Effector memory CD8-positive, alpha-beta T cell (primary cell): ENCODE measurements at places on chromosomes 7 and 10.
A peak's percentile ranks its signal among the peaks of the same experiment; 100 is the strongest.

- no peaks in the 10 kb centered on the region for H3K27me3 ChIP-seq
- no peak overlapping the region for H3K27ac ChIP-seq
- peaks cover 21% of the 10 kb centered on the region for H3K36me3 ChIP-seq
- H3K4me1 ChIP-seq = peaks cover 14% of the 10 kb centered on the region
- H3K4me3 ChIP-seq = no peak overlapping the region
Observed at GRCh38 chr7:131424219-131424822, 96.6 kb downstream of the MKLN1 start.

DNA sequence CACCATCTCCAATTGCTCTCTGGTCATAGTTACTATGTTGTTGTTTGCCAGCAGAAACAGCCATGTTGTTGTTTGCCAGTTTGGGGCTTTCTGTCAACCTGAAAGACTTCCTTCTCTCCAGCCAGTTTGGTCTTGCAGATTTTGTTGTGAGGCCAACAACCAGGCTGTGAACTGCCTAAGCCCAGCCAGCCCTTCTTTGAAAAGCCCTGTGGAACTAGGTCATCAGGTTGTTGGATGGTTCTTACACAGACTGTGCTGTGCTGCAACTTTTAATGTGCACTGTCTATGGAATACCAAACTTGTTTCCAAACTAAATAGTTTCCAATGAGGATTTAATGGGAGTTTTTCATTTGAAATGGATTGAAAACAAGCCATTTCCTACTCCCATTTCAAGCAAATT, 592.7 kb upstream of the GALNT17 start:
- H3K27ac ChIP-seq = no peak overlapping the region
- H3K36me3 ChIP-seq = no peaks in the 10 kb centered on the region
- H3K4me3 ChIP-seq = no peak overlapping the region
- H3K27me3 ChIP-seq = peaks cover 10% of the 10 kb centered on the region
- DNase-seq = no peak

- H3K27me3 ChIP-seq = peaks cover 22% of the 10 kb centered on the region
- H3K4me3 ChIP-seq = no peak overlapping the region
- no peaks in the 10 kb centered on the region for H3K36me3 ChIP-seq
- no peak for DNase-seq
Observed at GRCh38 chr10:45075216-45075615, 74.5 kb downstream of the ZNF22 start.

DNA sequence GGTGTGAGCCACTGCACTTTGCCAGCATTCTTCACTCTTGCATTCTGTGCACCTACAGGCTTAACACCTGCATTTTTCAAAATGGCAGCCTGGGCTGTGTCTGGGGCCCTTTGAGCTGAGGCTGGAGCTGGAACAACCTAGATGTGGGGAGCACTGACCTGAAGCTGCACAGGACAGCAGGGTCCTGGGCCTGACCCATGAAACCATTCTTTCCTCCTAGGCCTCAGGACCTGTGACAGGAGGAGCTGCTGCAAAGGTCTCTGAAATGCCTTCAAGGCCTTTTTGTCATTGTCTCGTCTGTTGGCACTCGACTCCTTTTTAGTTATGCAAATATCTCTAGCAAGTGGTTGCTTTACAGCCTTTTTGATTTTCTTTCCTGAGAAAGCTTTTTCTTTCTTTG, 82.3 kb downstream of the INPP5A start:
- no peak for DNase-seq
- no peak overlapping the region for H3K4me3 ChIP-seq
- no peak overlapping the region for H3K27ac ChIP-seq
- peaks cover 22% of the 10 kb centered on the region for H3K36me3 ChIP-seq
- no peaks in the 10 kb centered on the region for H3K27me3 ChIP-seq

- no peaks in the 10 kb centered on the region for H3K27me3 ChIP-seq
- no peaks in the 10 kb centered on the region for H3K4me1 ChIP-seq
- H3K27ac ChIP-seq = no peak overlapping the region
- no peak for DNase-seq
Observed at GRCh38 chr10:49726593-49726992, 35.5 kb downstream of the OGDHL start.

DNA sequence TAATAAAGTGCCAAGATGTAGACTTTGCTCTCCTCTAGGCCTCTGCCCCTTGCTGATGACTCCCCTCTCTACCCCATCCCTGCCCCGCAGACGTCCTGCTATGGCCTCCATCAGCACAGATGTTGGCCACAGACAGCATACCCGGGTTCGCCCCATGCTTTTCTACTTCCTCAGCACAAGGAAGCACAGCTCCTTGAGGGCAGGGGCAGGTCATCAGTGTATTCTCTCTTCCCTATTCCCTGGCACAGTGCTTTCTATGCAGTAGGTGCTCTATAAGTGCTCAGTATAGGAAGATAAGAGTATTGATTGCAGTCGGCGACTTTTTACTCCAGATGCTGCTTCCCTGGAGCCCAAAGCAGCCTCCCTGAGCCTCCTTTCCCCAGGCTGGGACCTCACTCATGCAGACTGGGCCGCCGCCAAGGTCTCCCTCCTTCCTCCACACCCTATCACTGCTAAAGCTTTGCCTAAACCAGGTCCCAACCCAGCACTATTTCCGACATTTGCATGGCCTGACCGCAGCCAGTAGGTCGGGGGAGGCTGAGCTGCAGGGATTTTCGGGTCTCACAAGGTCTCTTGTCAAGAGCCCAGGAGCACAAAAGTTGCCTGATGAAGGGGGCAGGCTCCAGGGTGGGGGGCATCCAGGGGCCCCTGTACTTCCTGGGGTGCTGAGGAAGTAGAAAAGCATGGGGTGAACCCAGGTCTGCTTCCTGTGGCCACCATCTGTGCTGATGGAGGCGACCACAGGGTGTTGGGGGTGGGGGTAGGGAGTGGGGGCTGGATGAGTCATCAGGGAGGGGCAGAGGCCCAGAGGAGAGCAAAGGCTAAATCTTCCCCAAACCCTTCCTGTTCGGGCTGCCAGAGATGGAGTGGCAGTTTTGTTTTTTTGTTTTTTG, 8.0 kb downstream of the CALHM3 start:
- H3K36me3 ChIP-seq = peaks cover 5% of the 10 kb centered on the region
- no peaks in the 10 kb centered on the region for H3K27me3 ChIP-seq
- peak overlapping the region; percentile 77 for H3K4me3 ChIP-seq
- DNase-seq = peak; percentile 66
- H3K27ac ChIP-seq = peak overlapping the region; percentile 97
- peaks cover 45% of the 10 kb centered on the region for H3K4me1 ChIP-seq

DNA sequence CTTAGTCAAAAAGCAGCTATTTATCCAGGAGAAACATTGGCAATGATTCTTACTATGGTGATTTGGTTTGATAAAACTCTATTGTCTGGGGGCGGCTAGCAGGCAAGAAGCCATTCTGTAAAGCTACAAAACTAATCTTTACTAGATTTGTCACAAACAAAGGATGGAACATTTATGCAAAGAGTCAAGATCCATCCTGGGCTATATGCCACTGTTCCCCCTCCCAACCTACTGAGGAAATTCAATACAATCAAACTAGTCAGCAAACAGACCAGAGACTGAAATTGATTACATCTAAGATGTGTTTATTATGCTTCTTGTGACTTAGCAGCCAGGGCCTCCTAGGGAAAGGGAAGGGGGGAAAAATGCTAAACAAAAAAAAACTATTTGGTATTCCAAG, 397.6 kb downstream of the GPAM start:
- H3K27me3 ChIP-seq = no peaks in the 10 kb centered on the region
- no peaks in the 10 kb centered on the region for H3K4me1 ChIP-seq
- H3K27ac ChIP-seq = no peak overlapping the region
- no peaks in the 10 kb centered on the region for H3K36me3 ChIP-seq
- H3K4me3 ChIP-seq = no peak overlapping the region

GRCh38 chr7:101582971-101583370, 46.1 kb downstream of the MYL10 start:
- H3K27me3 ChIP-seq = peaks cover 46% of the 10 kb centered on the region
- no peak overlapping the region for H3K4me3 ChIP-seq
- no peak for DNase-seq
- no peak overlapping the region for H3K27ac ChIP-seq
- peaks cover 4% of the 10 kb centered on the region for H3K36me3 ChIP-seq

DNA sequence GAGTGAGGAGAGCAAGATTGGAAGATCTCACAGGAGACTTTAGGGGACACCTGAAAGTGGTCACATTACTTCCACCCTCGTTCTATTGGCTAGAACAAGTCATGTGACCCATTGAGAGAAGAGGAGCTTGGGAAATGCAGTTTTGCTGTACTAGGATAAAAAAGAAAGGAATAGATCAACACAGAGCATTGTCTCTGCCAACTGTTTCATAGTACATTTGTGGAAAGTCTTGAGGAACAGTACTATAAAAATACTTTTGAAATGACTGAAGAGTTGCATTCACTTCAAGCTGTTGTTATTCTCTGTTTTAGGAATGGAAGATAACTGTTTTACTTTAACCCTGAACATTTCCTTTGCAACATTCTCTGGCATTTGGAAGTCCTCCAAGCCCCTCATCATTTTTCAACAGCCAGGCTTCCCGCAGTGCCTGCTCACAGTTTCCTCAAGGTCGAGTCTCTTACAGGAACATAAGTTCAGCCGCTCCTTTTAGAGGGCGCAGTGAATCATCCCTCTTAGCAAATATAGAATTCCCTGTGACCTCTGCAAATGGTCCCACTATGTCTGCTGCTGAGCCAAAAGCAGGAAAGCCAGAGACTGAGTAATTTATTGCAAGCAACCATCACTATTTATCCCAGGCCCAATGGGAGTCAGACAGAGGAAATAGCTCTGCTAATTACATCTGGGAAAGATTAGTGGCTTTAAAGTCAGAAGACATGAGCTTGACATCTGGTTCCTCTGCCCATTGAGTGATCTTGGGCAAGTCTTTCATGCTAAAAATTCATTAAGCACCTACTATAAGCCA, 40.7 kb downstream of the MRPL32 start:
- no peaks in the 10 kb centered on the region for H3K4me1 ChIP-seq
- peaks cover 44% of the 10 kb centered on the region for H3K27me3 ChIP-seq
- H3K27ac ChIP-seq = no peak overlapping the region
- no peak for DNase-seq

- H3K36me3 ChIP-seq = peaks cover 9% of the 10 kb centered on the region
- H3K27me3 ChIP-seq = peaks cover 39% of the 10 kb centered on the region
- H3K4me3 ChIP-seq = peak overlapping the region; percentile 74
Observed at GRCh38 chr7:64877714-64878610, 25.1 kb upstream of the ZNF273 start.

DNA sequence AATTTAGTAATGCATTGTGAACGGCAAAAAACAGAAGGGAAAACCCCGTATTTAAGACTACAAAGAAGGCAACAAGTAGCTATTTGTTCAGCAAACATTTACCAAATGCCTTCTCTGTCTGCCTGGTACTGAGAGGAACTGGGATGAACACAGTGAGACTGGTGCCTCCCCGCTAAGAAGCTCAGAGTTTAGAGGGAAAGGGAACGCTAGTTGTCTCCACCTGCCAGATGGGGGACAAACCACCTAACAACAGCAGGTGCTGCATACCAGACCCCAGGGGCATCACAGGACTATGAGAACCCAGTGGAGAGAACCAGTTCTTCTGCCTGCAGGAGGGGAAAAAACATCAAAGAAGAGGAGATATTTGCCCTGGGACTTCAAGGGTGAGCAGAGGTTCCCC, 147.1 kb downstream of the SLC25A13 start:
- H3K4me3 ChIP-seq = no peak overlapping the region
- no peaks in the 10 kb centered on the region for H3K4me1 ChIP-seq
- H3K36me3 ChIP-seq = no peaks in the 10 kb centered on the region
- H3K27me3 ChIP-seq = no peaks in the 10 kb centered on the region

DNA sequence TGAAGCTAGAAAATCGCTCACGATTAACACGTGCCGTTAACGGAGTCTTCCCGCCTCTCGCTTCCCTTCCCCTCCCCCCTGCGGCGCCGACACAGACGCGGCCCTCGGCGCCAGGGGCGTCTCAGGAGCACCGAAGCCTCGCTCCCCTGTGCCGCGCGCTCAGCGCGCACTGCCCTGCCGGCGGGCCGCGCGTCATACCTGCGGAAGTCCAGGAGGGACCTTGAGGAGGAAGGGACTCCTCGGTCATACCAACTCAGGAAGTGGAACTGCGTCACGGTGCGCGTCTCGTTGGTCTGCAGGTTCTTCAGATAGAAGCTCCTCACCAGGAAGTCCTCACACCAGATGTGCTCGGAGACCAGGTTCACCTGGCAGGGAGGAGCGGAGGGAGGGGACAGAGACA, 239.6 kb downstream of the DNAJB6 start:
- H3K27me3 ChIP-seq = peaks cover 43% of the 10 kb centered on the region
- DNase-seq = peak; percentile 42
- H3K36me3 ChIP-seq = peaks cover 8% of the 10 kb centered on the region
- H3K27ac ChIP-seq = peak overlapping the region; percentile 49
- H3K4me1 ChIP-seq = peaks cover 18% of the 10 kb centered on the region
- peak overlapping the region; percentile 74 for H3K4me3 ChIP-seq

DNA sequence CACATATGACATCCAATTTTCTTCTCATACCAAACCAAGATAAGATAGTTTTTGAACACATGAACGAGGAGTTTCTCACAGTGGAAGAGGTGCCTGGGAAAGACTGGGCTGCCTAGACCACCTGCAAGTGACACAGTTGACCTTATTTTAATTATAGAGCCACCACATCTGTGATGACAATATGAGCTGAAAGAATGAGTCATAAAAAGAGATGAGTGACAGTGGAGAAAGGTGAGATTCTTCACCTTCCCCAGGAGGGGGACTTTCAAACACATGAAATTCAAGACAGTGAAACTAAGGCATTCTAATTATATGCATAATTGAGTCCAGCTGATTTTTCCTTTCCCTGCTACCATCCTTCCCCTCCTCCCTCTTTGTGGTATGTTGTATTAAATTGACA, 475.5 kb downstream of the NXPH1 start:
- no peak for DNase-seq
- H3K36me3 ChIP-seq = no peaks in the 10 kb centered on the region
- no peaks in the 10 kb centered on the region for H3K4me1 ChIP-seq
- H3K4me3 ChIP-seq = no peak overlapping the region

DNA sequence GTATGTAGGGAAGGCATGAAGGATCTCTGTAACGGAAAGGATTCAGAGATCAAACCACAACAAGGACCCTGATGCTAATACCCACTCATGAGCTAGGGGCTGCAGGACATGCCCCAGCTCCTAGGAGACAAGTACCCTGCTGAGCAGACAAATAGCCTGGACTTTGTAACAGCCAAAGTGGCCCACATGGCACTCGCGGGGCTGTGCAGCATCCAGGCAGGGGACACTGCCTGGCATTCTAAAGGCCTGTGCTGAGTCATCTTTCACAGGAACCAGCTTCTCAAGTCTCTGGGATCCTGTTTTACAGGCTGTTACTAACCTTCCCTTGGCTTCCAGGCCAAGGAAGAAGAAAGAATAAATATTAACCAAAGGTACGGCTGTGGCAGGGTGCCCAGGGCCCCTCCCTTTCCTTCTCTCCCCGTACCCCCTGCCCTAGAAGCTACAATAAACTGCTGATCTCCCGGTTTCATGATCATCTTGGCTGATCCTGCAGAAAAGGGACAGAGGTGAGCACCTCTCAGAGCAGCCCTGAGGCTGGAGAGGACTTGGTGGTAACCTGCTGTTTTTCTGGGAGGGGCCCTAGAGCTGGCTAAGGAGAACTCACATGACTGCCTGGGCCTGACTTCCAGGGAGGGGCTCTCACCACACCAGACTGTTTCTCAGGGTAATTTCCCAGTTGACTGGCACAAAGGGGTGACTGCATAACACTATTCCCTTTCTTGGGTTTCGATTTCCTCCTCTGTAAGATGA, 4.2 kb upstream of the RPEL1 start:
- no peak overlapping the region for H3K27ac ChIP-seq
- no peak for DNase-seq
- H3K4me3 ChIP-seq = no peak overlapping the region
- H3K36me3 ChIP-seq = peaks cover 3% of the 10 kb centered on the region
- H3K27me3 ChIP-seq = peaks cover 20% of the 10 kb centered on the region
- peaks cover 10% of the 10 kb centered on the region for H3K4me1 ChIP-seq
